ENCODE measurements at places on chromosomes 7 and 10. TPM values are rescaled to one million over a fixed set of nuclear protein-coding genes. Genes with fewer than 3 reads are reported as not detected.

Gene TSPAN13
- polyA plus RNA-seq, result 10.2 TPM

GRCh38 chr10:100021322-100021721 is 11.6 kb upstream of the DNMBP start:
- DNase-seq, result no peak
- no peak overlapping the region for H3K4me3 ChIP-seq
- no peaks in the 10 kb centered on the region for H3K27me3 ChIP-seq
- no peaks in the 10 kb centered on the region for H3K4me1 ChIP-seq
- no peak overlapping the region for H3K27ac ChIP-seq

- H3K27ac ChIP-seq, result no peak overlapping the region
- no peaks in the 10 kb centered on the region for H3K27me3 ChIP-seq
- no peaks in the 10 kb centered on the region for H3K36me3 ChIP-seq
Measured at GRCh38 chr10:62632071-62632809, 172.3 kb upstream of the ADO start.

- no peak for DNase-seq
- no peak overlapping the region for H3K27ac ChIP-seq
- H3K27me3 ChIP-seq, result no peaks in the 10 kb centered on the region
Measured at GRCh38 chr7:102888561-102889233, 24.1 kb upstream of the LRRC17 start.

DNA sequence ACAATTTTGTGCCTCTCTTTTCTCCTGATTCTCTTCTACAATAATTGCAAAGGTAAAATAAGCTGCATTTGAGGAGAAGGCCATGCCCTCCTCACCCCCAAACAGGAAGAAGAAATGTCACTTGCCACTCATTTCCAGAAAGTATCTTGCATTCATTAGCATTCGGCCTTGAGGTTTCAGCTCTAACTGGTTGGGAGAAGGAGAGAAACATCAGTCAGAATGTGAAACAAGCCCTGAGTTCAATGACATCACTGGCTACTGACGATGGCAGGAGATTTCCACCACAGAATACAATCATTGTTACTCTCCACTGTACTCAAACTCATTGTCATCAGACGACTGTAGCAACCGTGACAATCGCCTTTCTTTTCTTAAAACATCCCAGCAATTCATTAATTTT is 72.8 kb downstream of the PRKCQ start:
- no peak overlapping the region for H3K4me3 ChIP-seq
- no peak overlapping the region for H3K27ac ChIP-seq
- no peak for DNase-seq
